Karpas-422 (cell line): ENCODE measurements at places on chromosomes 3 and 15. TPM values are rescaled to one million over a fixed set of nuclear protein-coding genes. Genes with fewer than 3 reads are reported as not detected.

DNA sequence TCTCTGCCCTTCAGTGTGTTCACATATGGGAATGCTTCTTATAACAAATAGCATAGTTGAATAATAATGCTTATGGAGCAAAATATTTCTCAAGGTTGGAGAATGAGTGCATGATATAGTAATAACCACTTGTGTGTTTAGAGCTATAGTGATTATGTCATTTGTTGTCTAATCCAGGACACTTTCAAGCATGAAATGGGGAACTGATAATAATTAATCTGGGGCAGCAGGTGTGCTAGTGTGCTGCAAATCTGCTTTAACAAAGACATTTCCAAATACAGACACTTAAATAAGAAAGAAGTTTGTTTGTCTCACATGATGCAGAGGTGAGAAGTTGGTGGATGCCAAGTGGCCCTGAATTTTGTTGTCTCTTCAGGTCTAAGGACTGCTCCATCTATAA, 579.3 kb upstream of the GRM7 start:
- DNase-seq: no peak

GRCh38 chr15:35888815-35889214, 342.9 kb upstream of the DPH6 start:
- no peak for DNase-seq

- DNase-seq: no peak
Observed at GRCh38 chr3:71787851-71788405, 3.0 kb upstream of the PROK2 start.

DNA sequence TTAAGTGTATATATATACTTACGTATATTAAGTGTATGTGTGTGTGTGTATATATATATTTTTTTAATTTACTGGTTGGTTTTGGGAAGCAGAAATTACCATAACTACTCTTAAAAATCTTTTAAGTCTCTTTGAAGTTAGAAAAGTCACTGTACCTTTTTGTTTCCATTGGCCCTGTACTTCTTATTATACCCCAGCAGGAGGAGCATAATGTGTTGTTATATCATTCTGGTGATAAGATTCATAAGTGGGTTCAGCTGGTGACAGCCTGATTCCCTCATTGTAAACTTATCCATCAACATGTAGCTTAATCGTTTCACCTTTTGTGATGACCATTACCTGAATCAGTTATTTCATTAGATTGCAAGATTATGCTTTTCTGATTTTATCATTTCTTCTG, 30.8 kb downstream of the MLH1 start:
- DNase-seq: peak; percentile 68

DNA sequence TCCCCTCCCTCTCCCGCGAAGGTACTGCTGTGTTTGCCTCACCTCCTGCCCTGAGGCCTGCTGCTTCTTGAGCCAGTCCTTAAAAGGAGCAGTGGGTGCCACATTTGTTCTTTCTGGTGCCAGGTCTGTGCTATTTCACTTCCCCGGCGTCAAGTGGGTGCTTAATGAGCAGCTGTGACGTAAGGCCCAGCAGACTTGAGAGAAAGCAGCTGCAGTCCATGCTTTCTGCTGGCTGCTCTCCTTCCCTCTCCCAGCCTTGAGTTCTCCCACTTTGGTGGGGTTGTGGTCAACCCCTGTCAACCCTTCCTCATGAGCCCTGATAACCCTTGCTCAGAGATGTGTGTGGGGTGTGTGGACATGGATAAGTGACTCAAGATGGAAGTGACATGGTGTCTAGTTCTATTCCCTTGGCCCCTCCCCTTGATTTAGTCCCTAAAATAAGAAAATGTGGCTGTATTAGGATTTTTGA, 6.9 kb downstream of the INAFM2 start:
- DNase-seq: no peak

DNA sequence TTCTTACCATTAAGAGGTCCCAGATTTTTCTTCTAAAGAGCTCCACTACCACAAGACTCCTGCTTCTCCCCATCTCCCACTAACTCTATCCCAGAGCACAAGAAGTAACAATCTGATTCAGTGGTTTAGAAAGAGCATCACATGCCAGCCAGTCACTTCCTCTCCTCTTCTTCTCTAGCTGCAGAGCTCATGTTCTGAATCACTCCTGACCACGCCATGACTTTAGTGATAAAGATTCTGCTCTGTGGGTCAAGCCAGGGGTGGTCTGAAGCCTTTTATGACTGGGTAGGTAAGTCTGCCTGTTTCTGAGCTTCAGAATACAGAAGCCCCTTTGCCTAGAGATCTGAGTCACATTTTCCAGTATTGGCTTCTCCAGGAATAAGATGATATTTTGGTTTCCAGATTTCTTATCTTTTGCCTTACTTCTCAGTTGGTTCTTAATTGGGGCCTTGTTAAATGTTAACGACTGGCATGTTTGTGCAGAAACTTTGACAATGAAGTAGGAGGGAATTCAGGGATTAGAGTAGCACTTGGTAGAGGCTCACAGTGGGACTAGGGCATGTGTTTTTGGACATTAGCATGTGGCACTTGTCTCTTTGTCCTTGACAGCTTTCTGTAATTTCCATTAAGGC, 27.6 kb upstream of the ADAMTSL3 start:
- DNase-seq: no peak

GRCh38 chr3:16106050-16106449, 68.4 kb upstream of the GALNT15 start:
- no peak for DNase-seq

DNA sequence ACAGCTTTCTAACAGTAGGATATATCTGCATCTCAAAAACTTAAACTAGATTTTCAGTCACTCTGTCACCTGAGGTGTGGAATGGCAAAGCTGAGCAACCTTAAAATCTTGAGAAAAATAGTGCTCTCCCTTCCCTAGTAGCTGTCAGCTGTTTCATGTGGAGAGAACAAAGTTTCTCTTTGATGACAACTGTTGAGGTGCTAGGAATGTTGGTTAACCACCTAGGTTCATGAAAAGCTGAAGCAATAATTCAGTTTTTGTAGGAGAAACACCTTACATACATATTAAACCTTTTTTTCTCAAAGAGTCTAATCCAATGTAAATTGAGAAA, 40.8 kb downstream of the TCF12 start:
- no peak for DNase-seq

- DNase-seq: no peak
Observed at GRCh38 chr15:68862415-68862814, 41.7 kb upstream of the ANP32A start.

GRCh38 chr3:128557531-128558280, 64.7 kb upstream of the GATA2 start:
- DNase-seq: no peak

- no peak for DNase-seq
Observed at GRCh38 chr3:101529816-101530685, 17.0 kb upstream of the SENP7 start.

- no peak for DNase-seq
Observed at GRCh38 chr3:132222868-132223538, 94.2 kb upstream of the ACP3 start.

DNA sequence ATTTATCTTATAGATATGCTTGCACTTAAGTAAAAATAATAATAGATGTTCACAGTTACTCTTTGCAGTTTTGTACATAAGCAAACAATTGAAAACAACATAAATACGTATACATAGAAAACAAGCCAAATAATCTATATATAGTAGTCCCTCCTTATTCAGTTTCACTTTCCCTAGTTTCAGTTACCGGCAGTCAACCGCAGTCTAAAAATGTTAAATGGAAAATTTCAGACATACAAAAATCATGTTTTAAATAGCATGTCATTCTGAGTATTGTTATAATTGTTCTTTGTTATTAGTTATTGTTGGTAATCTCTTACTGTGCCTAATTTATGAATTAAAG, 262.0 kb downstream of the CGGBP1 start:
- no peak for DNase-seq

DNA sequence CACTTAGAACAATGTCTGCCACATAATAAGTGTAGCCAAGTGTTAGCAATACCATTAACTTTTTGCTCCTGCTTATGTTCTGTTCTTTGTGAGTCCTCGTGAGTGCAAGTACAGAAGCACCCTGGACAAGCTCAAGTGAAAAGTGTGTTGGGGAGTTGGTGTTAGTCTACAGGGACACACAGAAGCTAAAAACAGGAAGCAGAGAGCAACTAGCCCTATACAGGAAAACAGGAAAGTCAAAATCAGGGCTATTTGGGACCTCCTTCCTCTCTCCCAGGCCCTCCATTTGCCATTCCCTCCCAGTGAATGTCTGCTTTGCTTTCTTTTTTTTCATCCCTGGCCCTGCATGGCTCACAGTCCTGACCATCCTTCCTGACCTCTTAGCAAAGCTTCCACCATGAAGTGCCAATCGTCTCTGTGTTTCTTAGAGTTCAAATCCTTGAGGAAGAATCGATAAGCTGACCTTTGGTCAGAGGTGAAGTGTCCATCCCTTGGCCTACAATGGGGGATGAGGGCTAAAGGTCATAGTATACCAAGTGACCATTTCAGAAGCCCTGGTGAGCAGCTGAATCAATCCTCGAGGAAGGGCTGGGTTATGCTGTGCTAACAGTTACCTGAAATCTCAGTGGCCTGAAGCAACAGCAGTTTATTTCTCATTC, 328.2 kb downstream of the SHQ1 start:
- no peak for DNase-seq

DNA sequence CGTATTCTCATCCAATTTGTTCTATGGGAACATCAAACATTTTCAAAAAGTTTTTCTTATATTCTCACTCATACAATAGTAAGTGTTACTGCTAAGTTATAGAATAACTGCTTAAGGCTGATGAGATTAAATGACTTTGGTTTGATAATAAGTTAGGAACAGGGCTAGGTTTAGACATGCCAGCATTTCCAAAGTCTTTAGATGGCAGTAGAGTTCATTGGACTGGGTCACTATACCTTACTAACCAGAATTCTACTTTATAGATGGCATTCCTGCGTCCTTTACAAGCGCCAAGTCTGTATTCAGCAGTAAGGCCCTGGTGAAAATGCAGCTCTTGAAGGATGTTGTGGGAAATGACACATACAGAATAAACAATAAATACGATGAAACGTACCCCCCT, 21.7 kb downstream of the PLAAT1 start:
- no peak for DNase-seq

- DNase-seq: no peak
Observed at GRCh38 chr3:115806501-115806900, 183.2 kb downstream of the GAP43 start.

- peak; percentile 79 for DNase-seq
Observed at GRCh38 chr3:125123451-125124305, 67.9 kb upstream of the HEG1 start.

DNA sequence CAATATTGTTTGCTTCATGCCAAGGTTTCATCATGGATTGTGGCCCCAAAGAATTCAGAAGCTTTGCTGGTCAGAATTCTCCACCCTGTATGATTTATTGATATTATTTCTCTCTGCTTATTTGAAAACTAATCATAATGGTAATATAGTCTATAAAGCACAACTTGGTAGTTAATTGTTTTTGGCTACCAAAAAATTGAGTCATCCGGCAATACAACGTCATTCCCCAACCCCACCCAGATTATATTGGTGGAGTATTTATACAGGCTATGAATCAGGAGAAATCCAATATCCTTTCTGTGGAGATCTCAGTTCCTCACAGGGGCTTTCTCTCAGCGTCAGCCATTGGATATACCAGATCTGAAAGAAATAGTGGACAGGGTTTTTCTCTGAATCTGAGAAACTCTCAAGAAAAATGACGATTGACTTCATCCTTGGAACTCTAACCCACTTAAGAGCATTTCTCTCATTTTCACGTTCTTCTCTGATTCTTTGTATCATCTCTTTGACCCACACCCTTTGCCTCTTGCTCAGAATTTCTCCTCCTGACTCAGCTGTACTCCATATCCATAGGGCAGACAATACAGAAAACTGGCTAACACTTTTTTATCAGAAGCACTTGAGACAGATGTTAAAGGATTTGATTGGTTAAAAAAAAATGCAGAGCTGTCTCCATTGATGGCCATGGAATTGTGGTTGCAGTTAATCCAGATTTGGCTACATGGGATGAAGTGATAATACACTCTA, 1055.8 kb upstream of the CADM2 start:
- no peak for DNase-seq

- DNase-seq: no peak
Observed at GRCh38 chr15:28025413-28025812, 73.7 kb downstream of the OCA2 start.

DNA sequence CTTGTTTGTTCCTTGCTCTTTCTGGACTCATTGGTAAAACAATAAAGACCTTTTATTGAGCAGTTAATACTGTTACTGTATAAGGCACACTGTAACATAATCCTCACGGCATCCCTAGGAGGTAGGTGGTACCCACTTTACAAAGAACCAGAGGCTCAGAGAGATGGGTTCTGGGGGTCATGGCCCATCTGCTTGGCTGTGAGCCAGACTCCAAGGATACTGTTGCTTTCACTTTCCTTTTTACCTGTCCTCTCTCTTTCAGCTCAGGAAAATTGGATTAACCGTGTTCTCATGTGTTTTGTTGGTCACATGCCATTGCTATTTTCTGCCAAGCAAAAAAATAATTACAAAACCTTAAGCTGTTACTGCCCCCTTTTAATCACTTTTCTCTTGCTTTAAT, 34.8 kb upstream of the FILIP1L start:
- DNase-seq: no peak

GRCh38 chr3:44932271-44932670, 43.7 kb downstream of the ZDHHC3 start:
- no peak for DNase-seq

GRCh38 chr3:184488577-184488976, 73.0 kb upstream of the EPHB3 start:
- no peak for DNase-seq

Gene ACKR2
- total RNA-seq: 0.43 and 1.9 TPM in 2 replicates

Gene DNASE1L3
- not detected in 2 replicates for total RNA-seq

Gene ZNF860
- 14.6 and 22.4 TPM in 2 replicates for total RNA-seq

Gene TLR9
- 7.4 and 26.5 TPM in 2 replicates for total RNA-seq

Gene NGLY1
- 59.2 and 78.8 TPM in 2 replicates for total RNA-seq

Gene ITGB5
- 0.86 and 4.7 TPM in 2 replicates for total RNA-seq

Gene TSC22D2
- total RNA-seq: 8.7 and 44.4 TPM in 2 replicates
